Tibial nerve (tissue), 4 donors: ENCODE measurements at places on chromosomes 12 and 14.

DNA sequence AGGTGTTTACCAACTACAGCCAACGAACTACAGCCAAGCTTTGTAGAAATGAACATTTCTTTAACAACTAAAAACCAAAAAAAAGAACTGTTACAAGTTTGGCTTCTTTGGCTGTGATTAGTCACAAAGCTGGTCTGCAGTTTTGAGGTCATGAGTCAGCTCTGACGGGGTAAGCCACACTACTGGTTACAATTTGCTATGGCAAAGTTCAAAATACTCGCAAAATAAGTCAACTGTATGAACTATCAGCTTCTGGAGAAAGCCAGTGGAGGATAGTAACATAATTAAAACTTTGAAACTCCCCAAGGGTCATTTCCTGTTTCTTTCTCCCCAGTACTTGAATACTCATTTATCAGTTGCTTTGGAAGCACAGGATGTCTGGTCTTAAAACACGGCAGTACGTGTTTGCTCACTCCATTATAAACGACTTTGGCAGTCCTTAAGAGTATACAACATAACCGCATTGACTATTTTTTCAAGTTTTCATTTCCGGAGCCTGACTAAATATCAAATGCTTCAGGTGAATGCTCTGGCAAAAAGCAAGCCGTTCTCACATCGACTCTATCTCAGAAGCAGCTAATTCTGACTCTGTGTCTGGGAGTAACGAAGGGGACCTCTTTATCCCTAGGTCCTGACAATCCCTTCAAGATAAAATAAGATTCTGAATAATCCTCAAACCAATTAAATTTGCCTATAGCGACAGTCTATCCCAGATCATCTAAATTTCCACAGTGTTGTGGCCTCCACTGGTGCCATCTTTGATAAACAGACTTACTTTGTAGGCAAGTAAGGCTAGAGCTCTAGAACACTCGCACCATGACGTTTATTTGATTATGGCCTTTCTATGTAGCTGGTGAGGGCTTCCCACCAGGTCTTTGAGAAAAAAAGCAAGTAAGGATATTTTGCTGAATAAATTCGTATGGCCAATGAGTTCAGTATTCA lies 10.6 kb downstream of the PHLDA1 start:
- no peak for DNase-seq

DNA sequence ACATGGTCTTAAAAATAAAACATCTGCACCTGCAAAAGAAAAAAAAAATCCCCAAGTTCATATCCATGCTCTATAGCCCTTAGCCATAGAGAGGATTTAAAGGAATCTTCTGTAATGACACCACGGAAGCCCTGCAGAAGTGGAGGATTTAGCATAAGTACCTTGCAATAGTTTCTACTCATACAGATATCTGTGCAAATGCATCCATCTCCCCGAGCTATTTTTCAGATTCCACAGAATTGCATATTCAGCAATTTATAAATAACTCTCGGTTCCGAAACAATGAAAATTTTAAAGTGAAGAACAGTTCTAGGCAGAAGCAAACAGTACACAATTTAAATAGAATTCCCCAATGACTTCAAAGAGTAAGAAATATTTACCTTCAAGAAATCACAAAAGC lies 424 bp downstream of the IGF1 start:
- no peak for DNase-seq

DNA sequence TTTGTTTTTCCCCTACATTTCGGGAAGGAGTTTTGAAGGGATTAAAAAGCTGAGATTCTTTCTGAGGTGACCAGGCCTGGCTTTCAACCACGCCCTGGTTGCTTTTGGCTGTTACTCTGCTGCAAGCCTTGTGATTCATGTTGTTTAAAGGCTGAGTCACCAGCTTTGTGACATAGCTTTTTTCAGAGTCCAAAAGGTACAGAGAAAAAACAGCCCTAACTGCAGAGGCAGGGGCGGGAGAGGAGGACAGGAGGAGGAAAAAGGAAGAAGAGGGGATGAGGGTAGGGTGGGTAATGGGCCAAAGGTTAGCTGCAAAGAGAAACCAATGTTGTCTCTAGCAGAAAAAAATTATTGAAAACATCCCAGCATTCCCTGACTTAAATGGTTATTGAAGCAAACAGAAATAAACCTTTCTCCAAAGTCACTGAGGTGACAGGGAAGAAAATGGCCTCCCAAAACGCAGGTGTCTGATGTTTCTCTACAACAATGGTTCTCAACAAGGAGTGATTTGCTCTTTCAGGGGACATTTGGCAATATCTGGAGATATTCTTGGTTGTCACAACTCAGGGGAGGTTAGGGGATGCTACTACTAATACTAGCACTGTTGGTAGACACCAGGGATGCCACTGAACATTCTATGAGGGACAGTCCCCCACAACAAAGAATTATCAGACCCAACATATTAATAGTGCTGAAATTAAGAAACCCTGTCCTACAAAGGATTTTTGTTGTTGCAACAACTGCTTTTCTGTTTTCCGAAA lies 2.1 kb upstream of the UBC start:
- DNase-seq = peak; percentile 85

DNA sequence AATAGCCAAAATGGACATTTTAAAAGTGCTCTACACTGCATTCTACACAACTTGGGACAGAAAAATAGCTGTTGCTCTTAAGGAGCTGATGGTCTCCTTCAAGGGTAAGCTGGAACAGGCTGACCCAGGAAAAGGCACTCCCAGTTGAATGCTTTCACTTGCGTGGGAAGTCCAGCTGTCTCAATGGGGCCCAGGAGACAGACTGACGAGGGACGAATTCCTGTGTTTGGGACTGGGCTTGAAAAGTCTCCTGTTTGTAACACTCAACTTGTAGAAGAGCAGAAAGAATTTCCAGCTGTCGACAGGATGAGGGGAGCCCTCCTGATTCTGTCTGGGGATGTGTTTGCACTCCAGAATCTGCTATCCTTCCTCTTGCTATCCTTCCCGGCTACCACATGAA lies 180.8 kb downstream of the ZFP36L1 start:
- DNase-seq = no peak

- no peak for DNase-seq
Measured at GRCh38 chr12:49821373-49822287, 6.6 kb downstream of the NCKAP5L start.

- no peak for DNase-seq
Measured at GRCh38 chr14:90556666-90557450, 160.0 kb downstream of the CALM1 start.
